ENCODE measurements at places on chromosomes 2 and 18. TPM values are rescaled to one million over a fixed set of nuclear protein-coding genes. Genes with fewer than 3 reads are reported as not detected.

Gene CCDC148
- 9.3 TPM for total RNA-seq

Gene DYNAP
- total RNA-seq: not detected

GRCh38 chr2:10863837-10864236, 47.9 kb upstream of the KCNF1 start:
- no peak for DNase-seq

GRCh38 chr2:191610756-191611155, 67.2 kb upstream of the NABP1 start:
- no peak for DNase-seq

Data from neural progenitor cell (in vitro differentiated cells).